NCI-H82 (cell line): ENCODE measurements at places on chromosomes 12 and 14.
A peak's percentile ranks its signal among the peaks of the same experiment; 100 is the strongest.

DNA sequence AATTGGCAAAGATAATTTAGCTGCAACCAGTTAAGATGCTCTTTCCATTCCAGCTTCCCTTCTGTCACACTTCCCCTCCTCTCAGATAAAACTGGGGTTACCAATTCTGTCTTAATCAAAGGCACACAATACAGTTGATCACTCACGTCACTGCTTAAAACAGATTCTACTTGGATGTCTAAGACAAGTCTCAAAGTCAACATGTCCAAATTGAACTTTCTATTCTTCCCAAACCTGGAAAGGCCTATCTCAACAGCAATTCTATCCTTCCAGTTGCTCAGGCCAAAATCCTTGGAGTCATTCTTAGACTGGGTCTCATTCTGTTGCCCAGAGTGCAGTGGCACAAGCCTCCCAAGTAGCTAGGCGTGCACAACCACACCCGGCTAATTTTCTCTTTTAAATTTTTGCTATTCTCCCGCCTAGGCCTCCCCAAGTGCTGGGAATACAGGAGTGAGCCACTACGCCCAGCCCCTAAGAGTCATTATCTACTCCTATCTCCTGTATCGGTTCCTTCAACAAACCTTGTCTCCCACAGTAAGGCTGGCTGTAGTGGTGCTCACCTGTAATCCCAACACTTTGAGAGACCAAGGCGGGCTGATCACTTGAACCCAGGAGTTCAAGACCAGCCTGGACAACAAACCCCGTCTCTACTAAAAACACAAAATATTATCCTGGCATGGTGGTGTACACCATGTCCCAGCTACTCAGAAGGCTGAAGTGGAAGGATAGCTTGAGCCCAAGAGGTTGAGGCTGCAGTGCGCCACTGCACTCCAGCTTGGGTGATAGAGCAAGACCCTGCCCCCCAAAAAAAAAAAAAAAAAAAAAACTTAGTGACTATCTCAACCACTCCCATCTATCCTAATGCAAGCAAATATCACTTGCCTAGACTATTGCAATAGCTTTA is 4.7 kb downstream of the RPS29 start:
- DNase-seq = peak; percentile 26

GRCh38 chr14:99401621-99402284 is 78.9 kb downstream of the SETD3 start:
- DNase-seq = no peak

GRCh38 chr14:94113073-94113472 is 2.5 kb downstream of the IFI27 start:
- no peak for DNase-seq

DNA sequence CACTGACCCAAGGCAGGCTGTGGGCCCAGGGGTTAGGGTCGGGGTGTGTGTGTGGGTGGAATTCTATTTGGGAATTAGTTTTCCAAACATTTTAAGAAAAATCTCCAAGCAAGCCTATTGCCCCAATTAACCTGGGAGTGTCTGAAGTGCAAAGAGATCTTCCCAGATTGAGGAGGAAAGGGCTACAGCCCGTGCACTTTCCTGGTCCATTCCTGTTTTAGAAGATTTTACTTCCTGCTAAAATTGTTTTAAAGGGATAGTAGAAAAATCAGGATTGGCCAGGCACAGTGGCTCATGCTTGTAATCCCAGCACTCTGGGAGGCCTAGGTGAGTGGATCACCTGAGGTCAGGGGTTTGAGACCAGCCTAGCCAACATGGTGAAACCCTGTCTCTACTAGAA is 5.3 kb downstream of the DCTN2 start:
- DNase-seq = no peak

GRCh38 chr14:39038542-39038941 is 64.5 kb downstream of the SEC23A start:
- no peak for DNase-seq

DNA sequence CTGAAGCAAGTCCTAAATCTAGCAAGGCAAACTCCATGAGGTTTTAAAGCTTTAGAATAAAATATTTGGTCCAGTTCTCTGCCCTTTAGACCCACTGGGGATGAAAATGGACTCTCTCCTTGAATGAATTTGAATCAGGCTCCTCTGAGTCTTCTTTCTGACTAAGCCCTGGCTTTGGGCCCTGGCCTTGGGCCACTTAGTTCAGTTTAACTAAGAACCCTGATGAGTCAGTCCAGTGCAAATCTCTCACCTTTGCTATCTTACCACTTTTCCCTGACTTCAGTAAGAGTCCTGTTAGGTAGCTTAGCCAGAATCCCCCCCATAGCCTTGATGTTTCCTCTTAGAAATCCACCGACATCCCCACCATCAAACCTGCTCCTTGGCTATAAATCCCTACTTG is 427.5 kb downstream of the SNAPC1 start:
- no peak for DNase-seq

GRCh38 chr14:37610945-37611523 is 15.6 kb downstream of the TTC6 start:
- no peak for DNase-seq

- no peak for DNase-seq
These were observed 8.6 kb upstream of the OAS3 start for GRCh38 chr12:112929715-112930114.

- DNase-seq = no peak
These were observed 421.9 kb upstream of the PRICKLE1 start for GRCh38 chr12:43011383-43011926.

- no peak for DNase-seq
These were observed 15.8 kb upstream of the KRT7 start for GRCh38 chr12:52217223-52217622.

- peak; percentile 85 for DNase-seq
These were observed 20.8 kb downstream of the CKAP4 start for GRCh38 chr12:106226884-106227640.

- no peak for DNase-seq
These were observed 14.4 kb upstream of the TUNAR start for GRCh38 chr14:95862243-95862642.

GRCh38 chr12:22687361-22688076 is 62.5 kb downstream of the ETNK1 start:
- no peak for DNase-seq

GRCh38 chr12:58513852-58514251 is 406.5 kb downstream of the LRIG3 start:
- peak; percentile 28 for DNase-seq

DNA sequence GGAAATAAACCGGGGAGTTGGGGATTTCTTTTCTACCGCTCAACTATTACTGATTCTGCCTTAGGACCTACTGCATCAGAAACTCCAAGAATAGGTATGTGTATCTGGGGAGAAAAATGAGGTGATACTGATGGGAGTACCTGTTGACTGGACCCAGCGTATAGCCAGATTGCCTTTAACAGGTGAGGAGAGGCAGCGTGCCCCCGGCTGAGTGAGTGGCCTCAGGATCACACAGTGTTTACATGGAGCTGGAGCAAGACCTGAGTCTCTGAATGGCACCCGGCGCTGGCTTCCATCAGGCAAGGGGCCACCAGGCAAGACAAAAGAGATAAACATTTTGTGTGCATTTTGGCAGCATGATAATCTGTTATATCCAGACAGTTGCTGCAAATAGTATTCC is 496.2 kb downstream of the EGLN3 start:
- DNase-seq = no peak

DNA sequence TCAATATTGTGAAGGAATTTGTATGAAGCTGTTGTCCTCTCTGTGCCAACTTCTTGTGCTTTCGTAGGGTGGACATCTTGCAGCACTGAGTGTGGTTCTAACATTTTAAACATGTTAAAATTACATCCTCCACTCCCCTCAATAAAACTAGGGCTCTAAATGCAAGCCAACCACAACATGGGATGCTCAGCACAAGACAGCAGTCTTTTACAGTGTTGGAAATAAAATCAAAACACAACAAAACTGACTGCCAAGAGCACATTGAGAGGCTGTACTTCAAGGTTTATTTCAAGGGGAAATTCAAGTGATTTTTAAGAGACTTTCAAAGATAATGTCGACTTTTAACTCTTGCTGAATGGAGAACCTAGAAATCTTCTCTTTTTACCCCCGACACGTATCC is 396.9 kb downstream of the TMTC2 start:
- DNase-seq = no peak
